PC-3 (cell line): ENCODE measurements at places on chromosomes 2 and 18. TPM values are rescaled to one million over a fixed set of nuclear protein-coding genes. Genes with fewer than 3 reads are reported as not detected.

DNA sequence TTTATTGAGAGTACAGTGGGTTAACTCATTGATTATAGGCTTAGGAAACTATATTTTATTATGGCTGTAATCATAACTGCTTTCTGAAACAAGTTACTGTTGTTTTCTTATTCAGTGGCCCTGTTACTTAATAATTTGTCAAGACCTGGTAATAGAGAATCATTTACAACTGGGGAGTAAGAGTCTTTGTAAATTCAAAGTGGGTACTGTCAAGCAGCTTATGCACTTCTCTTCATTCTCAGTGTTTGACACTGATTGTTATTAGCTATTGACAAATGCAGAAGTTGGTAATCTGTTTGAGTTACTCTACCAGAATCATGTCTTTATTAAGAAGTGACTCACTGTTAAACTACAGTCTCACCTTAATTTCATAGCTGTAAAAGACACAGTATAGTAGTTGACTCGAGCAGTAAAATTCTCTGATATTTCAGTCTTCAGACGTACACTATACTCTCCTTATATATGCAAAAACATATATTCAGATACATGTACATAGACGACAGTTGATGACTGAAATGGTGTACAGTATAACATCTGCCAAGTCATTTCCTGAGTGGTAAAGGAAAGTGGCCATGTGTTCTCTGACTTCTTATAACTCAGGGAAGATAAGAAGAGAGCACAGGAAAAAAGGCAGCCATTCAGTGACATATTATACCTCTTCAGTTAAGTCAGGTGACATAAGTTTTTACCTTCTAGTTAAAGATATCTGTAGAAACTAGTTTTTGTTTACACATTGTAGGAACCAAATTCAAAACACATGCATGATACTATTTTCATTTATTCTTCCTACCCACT is 36.0 kb upstream of the TTC27 start:
- DNase-seq = peak; percentile 4

GRCh38 chr2:128640845-128641360 is 322.2 kb upstream of the HS6ST1 start:
- DNase-seq = no peak

The GPR55 gene
- total RNA-seq = 0.07 and 0.81 TPM in 2 replicates

GRCh38 chr18:24831871-24832665 is 371.6 kb downstream of the HRH4 start:
- DNase-seq = no peak

DNA sequence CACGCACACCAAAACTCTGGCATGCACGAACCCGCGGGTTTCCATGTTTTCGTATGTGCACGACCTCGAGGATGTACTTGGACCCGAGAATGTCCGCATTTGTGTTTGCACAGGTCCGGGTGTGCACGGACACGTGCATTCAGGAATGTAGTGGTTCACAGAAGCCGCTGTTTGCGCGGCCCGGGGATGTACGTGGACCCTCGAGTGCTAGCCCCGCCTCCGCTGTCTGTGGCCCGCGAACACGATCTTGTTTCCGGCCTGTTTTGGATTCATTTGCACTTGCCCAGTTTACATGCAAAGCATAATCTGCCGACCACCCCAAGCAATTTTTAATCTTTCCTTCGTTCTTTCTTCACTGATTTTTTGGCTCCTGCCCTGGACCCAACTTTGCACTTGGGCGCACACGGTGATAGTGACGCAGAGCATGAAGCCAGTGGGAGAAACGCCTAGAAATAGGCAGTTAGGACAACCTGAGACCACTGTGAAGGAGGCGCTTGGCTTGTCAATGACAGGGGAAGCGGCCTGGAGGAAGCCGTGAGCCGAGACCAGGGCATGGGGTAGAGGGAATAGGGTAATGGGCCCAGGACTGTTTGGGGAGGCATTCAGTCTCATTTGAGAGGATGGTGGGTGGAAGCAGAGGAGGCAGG is 45.4 kb upstream of the PTMA start:
- DNase-seq = no peak

DNA sequence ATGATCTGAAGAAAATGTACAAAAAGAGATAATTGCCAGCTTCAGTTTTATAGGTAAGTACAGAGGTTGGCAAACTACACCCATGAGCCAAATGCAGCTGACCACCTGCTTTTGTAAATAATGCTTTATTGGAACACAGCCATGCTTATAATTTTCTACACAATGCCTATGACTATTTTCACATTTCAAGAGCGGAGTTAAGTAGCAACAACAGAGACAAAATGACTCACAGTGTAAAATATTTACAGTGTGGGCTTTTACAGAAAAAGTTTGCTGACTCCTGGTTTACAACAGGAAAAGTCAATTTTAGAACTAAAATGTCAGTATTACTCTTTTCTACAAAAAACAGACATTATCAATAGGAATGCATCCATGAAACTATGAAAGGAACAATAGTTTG is 26.0 kb downstream of the CWC22 start:
- DNase-seq = peak; percentile 93

The CLEC4F gene
- not detected in 2 replicates for total RNA-seq

DNA sequence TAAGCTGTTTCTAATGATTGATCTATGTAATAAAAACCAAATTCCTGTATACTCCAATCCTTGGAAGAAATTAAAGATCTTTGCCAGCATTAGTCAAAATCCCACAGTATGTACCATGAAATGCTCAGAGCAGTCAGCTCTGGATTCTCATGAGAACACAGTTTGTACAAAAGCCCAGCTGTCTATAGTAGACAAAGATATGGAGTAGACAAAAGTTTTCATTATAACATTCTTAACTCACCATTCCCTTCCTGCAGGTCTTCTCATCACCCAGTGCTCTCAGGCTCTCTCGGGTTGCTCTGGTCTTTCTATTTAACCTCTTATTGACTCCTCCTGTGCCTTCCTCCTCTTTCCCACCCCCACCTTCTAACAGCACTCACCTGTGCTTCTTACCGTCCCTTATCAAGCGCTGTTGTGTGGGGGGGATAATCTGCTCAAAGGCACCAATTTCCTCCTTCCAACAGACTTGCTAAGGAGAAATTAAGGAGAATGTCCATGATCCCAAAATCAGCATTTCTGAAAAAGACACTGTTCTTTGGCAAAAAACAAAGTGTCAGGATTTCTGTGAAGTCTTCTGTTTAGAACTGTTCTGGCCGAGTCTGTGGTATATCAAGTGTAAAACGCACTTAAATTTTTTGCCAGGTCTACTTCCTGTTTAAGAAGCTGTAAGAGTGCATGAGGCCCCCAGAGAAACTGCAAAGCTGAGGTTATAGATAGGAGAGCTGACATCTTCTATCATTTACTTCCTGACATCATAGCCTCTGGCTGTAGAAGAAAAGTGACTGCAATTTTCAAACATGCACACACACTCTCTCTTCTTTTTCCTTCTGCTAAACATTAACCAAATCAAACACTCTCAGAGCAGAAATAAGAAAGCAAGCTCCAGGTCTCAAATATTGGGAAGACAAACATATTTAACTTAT is 144.1 kb downstream of the EVA1A start:
- DNase-seq = no peak

DNA sequence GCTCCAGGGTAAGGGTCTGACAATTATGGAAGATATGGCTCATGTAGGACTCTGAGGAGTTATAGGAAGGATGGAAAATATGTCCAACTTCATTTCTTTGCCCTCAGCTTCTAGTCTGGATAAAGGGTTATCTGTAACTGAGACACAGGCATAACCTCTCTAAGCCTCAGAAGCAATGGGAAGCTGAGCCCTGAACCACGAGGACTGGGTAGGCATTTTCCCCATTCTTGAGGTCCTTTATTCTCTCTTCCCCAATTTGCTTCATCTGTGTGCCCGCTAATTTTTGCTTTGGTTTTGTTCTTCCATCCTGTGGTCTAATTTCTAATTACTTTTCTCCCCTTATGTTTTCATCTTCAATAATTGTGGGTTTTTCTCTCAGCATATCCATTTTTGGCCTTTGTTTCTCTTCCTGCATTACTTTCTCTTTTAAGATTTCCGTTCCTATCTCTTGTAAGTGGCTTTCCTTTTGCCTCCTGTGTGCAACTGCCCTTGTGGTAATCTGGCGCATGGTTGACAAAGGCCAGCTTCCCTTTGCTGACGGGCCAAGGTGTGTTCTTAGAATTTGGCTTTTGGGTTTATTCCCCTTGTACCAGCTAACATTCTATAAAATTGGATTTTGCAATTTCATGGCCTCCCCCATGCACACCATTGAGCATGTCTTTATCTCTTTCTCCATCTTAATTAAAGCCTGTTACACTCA is 343.8 kb downstream of the TXNL1 start:
- DNase-seq = no peak

DNA sequence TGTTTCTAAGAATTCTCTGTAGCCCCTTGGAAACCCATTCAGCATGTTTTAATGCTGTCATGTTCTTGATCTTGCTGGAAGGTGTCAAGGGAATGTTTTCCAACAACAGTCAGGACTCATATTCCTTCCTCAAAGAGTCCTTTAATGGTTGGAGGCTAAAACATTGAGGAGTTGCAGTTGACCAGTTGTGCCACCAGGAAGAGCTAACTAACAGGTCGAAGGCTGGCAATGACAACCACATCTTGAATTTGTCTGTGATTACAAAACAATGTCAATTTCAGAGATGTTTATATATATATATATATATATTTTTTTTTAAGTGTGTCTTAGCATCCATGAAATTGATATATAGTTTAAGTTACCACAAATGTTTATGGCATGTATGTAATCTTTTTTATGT is 151.5 kb downstream of the INO80D start:
- DNase-seq = peak; percentile 33

- DNase-seq = no peak
Measured at GRCh38 chr2:235924675-235925063, 243.5 kb downstream of the GBX2 start.

The INHBB gene
- 223 and 269 TPM in 2 replicates for total RNA-seq

DNA sequence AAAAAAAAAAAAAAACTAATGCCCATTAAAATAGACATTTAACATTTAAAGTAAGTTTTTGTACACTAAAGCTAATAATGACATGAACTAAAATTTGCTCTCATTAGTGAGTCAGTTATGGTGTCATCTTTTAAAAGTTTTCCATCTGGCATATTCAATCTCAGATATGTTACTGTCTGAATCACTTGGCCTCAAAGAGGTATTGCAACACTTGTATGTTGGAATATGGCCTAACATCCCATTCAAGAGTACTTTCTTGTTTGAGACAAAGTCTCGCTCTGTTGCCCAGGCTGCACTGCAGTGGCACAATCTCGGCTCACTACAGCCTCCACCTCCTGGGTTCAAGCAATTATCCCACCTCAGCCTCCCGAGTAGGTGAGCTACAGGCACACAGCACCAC is 169.7 kb downstream of the TMEM163 start:
- DNase-seq = peak; percentile 39

GRCh38 chr2:39778233-39778632 is 825 bp downstream of the THUMPD2 start:
- no peak for DNase-seq

DNA sequence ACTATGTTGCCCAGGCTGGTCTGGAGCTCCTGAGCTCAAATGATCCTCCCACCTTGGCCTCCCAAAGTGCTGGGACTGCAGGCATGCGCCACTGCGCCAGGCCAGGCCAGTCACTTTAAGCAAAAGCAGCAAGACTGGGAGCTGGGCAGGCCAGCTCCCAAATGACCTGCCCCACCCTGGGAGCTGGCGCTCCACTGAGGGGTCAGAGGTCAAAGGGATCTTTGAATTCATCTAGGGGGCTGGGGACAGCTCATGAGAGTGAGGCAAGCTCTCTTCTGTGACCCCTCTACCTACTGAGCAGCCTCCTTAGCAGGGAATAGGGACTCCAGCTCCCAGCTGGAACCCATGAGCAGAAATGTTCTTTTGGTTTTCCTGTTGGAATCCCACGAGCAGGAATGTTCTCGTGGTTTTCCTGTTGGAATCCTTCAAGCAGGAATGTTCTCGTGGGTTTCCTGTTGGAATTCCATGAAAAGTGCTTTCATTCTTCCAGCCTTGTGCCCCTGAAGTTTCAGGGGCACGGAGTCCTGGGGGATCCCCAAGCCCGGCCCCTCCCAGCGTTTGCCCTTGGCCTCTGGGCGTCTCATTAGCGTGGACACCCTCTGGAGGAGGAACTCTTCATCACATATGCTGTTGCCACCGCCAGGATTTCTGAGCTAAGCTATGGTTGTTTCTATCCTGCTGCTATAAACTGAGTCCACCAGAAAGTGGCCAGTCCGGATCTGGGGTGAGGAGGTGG is 162.0 kb upstream of the HAAO start:
- no peak for DNase-seq
